ENCODE measurements at places on chromosomes 3 and 15.

- DNase-seq, result no peak
These were observed 118.5 kb upstream of the WNT5A start for GRCh38 chr3:55605443-55606236.

DNA sequence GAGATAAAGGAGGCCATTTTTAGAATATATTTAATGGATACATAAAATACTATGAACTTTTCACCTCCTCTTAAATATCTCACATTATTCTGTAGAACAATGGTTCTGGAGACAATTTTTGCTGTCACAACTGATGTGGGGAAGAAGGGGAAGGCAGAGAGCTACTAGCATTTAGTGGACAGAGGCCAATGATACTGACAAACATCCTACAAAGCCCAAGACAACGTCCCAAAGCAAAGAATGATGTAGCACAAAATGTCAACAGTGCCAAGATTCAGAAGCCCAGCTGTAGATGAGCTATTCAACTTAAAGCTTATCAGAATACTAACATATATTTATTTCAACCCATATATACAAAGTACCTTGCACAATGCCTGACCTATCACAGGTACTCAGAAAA is 1069.4 kb downstream of the ROBO1 start:
- DNase-seq, result no peak

DNA sequence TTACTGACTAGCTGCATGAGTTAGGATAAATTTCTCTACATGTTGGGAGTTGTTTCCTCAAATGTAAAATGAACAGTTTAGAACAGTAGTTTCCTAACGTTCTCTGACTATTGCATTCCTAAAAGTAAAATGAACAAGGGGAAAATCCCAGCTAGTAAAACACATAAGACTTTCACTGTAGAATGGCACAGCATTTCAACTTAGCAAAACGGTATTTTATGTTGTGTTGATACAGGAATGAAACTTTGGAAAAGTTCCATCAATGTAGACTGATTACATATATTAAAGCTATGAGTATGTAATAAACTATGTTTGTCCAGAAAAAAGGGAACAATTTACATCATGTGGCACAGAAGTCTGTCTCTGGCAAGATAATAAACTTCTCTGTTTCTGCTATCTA is 297.4 kb upstream of the EPHA3 start:
- DNase-seq, result no peak

- no peak for DNase-seq
These were observed 17.5 kb downstream of the TLNRD1 start for GRCh38 chr15:81018197-81018596.

DNA sequence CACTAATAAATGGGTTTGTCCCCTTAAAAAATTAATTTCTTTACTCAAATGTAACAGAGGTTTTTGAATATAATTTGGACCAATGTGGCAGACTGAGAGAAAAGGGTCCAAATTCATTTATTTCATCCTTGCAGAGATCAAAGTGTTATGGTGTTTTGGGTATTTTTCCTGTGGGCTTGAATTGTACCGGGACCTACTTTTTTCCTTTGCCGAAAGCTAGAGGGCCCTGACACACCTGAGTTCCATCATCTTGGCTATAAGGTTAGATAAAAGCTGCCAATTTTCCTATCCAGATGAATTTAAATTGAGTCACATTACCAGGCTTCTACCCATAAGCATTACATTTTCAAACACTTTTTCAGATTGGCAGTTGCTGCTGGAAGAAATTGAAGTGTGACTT is 908 bp downstream of the CCNB2 start:
- no peak for DNase-seq

DNA sequence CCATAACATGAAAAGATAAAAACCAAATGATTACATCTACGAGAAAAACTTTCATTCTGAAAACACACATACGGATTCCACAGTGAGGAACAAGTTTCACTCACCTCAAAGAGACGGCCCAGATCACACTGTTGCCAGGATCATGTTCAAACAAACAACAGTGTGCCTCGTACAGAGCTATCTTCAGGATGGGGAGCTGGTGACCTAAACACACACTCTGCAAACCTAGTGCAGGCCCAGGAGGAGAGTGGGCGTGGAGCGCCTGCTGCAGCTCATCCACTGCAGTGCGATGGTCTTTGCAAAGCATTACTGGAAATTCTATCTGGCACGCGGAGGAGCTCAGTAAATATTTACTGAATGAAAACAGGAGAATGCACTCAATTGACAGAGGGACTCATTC is 38.5 kb downstream of the TAMM41 start:
- DNase-seq, result no peak

DNA sequence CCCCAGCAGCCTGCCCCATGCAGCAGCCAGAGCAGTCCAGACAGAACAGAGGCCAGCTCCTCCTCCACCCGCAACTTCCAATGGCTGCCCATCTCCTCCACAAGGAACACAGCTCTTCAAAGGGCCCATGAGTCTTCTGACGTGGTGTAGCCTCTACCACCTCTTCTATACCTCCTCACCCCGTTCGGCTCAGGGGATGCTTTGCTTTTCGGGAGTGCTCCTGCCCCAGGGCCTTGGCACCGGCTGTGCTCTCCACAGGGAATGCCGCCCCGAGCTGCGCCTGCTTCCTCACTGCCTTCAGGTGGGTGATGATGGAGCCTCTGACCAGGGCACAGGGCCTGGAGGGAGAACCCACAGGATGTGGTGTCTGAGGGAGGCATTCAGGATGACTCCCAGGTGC is 14.6 kb downstream of the DNAJB8 start:
- no peak for DNase-seq

DNA sequence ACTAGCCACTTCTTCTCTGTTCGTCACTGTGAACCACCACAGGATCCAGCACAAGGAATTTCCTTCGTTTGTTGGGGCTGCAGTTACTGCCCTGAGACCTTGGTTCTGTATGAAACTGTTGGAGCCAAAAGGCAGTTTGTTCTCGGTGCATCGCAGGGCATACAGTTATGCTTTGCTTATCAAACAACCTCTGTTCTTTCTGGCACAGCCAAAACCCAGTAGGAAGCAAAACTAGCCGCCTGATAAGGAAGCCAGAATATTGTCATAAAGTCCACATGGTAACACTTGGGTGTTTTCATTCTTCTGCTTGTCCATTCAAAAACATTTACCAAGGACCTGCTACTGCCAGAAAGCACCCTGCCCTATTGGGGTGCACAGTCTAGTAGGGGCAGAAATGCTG is 116.1 kb downstream of the RAB11A start:
- no peak for DNase-seq

GRCh38 chr15:90512276-90512675 is 17.4 kb upstream of the CRTC3 start:
- DNase-seq, result no peak

- DNase-seq, result no peak
These were observed 54.6 kb upstream of the VILL start for GRCh38 chr3:37935756-37936666.

DNA sequence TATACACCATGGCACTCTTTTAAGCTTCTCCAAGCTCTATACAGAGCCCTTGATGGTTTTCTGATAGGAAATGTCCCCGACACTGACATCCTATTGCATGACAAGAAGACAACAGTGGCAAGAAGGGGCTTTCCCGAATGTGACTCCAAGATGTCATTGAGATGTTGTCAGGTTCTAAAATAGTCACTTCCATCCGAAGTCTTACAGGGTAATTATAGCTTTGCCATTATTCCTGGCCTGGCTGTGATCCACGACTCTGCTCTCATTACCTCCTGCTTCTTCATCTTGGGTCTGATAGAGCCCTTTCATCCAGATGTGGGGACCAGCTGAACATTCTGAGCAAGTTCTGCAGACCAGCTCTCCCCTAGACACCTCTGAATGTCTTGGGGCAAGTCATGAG is 40.6 kb upstream of the ADAMTS9 start:
- DNase-seq, result no peak

DNA sequence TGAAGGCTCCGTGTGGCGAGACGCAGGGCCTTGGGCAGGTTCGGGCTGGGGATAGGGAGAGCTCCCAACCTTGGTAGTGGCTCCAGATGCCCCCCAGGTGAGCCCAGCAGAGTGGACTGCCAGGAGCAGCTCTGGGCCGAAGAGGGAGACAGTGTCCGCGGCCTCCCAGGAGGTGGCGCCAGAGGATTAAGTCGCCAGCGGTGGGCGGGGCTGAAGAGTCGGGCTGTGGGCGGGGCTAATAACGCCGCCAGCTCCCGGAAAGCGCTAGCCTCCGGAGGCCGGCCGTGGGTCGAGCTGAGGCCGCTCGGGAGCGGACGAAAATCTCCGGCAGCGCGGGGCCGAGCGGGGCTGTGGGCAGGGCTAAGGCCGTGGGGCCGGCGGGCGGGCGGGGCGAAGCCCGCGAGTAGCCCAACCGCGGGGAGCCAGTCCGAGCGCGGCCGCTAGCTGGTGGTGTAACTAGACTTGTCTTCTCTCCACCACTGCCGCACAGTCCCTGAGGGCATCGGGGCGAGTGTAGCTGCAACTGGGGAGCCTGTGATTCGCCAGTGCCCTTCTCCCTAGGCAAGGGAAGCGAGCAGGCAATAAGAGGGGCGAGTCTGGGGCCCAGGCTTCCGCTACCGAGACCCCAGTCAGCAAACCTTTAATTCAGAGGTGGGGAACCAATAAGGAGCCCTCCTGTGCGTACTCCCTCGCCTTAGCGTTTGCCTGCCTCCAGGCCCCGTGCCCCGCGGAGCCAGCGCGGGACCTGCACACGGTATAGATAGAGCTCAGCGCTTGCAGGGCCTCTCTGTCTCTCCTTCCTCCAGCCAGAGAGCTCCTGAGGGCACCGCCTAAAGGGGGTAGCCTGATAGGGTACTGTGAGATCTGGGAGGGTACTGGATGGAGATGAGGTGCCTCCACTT is 14.4 kb upstream of the BSN start:
- DNase-seq, result peak; percentile 94

GRCh38 chr3:163730684-163731083 is 1347.6 kb downstream of the SI start:
- no peak for DNase-seq

DNA sequence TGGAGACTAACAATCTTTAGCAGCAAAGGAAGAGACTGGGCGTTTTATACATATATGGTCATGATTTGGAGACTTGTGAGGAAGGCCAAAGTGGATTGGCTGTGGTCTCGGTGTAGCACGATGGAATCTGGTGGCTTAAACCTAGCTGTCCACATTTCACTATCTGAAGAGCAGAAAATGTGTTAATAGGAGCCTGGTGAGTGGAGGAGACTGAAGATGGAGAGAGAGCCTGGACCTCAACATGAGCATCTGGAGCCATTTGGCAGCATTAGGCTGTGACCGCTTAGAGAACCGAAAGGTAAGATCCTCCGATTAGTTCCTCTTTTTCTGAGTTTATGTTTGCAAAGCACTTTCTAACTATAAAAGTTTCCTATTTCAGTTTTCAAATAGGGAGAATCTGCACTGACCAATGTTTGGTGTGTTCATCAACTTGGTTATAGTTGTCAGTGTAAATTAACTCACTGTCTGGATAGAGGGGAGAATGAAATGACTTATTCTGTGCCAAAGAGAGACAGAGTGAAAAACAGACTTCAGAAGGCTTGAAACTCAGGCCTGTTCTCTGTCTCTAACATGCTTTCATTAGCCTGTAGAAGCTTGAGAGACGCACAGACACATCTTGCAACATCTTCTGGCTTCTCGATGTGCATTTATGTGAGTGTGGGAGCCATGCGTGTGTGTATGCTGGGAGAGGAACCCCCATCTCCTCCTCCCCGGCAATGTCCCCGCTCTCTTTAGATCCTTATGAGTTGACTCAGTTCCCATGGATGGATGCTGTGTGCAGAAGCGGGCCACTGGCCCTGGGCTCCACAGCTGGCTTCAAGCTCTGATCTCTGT is 244.7 kb upstream of the TBL1XR1 start:
- DNase-seq, result no peak

GRCh38 chr15:50911001-50911400 is 2.5 kb downstream of the AP4E1 start:
- DNase-seq, result no peak

- no peak for DNase-seq
These were observed 18.4 kb downstream of the ALDH1A2 start for GRCh38 chr15:58047149-58047548.

DNA sequence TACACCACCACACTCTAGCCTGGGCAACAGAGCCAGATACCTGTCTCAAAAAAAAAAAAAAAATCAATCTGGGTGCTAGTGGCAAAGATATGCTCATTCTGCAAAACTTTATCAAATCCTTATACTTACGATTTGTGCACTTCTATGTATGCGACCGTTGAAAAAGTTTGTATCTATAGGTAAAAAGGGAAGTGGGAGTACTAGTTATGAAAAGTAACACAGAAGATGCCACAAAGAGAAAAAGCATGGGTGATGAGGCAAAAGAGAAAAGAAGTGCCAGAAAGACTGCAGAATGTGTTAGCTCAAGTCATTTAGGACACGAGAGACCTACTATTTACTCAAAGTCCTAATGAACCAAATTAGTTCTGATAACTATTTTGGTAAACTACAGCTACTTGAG is 407.8 kb downstream of the SHQ1 start:
- DNase-seq, result no peak

DNA sequence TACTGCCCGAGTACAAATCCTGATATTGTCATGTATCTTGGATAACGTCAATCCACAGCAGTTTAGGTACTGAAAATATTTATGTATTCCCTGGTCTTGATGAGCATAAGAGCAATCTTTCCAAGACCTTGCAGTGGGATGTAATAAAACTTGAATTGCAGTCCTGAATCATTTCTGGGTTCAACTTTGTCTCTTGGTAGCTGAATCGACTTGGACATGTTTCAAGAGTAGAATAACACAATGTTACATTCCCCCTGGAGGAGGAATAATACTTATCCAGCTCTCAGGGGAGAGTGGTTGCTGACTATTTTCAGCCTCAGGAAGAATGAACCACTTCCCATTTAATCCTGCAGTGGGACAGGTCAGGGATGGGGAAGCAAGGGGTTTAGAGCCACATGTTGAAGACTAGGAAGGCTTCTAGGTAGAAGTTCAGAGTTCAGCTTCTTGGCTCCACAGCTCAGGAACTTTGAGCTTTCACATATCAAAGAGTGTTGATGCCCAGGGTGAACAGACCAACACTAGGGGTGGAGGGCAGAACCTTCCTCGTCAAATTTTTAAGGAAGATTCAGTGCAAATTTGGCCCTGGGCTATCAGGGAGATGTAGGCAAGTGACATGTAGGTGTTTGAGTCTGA is 43.4 kb upstream of the GPD1L start:
- no peak for DNase-seq

- DNase-seq, result no peak
These were observed 566.9 kb upstream of the CCDC54 start for GRCh38 chr3:106810300-106810875.

- no peak for DNase-seq
These were observed 220.9 kb upstream of the SUCLG2 start for GRCh38 chr3:67875338-67875737.

DNA sequence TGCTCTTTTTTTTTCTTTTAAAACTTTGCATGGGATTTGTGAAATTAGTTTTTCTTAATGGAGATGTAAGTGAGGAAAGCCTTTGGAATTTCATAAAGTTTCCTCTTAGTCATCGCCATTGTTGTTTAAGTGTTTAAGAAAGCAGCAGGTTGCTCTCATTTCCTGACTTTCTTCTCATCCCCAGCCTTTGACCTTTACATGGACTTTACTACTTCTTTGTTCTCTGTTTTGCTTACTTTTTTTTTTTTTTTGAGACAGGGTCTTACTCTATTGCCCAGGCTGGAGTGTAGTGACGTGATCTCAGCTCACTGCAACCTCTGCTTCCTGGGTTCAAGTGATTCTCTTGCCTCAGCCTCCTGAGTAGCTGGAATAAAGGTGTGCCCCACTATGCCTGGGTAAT is 38.6 kb downstream of the FBXL2 start:
- DNase-seq, result no peak
